Right cardiac atrium (tissue), 5 donors: ENCODE measurements at places on chromosomes 1 and 21. TPM values are rescaled to one million over a fixed set of nuclear protein-coding genes. Genes with fewer than 3 reads are reported as not detected.

DNA sequence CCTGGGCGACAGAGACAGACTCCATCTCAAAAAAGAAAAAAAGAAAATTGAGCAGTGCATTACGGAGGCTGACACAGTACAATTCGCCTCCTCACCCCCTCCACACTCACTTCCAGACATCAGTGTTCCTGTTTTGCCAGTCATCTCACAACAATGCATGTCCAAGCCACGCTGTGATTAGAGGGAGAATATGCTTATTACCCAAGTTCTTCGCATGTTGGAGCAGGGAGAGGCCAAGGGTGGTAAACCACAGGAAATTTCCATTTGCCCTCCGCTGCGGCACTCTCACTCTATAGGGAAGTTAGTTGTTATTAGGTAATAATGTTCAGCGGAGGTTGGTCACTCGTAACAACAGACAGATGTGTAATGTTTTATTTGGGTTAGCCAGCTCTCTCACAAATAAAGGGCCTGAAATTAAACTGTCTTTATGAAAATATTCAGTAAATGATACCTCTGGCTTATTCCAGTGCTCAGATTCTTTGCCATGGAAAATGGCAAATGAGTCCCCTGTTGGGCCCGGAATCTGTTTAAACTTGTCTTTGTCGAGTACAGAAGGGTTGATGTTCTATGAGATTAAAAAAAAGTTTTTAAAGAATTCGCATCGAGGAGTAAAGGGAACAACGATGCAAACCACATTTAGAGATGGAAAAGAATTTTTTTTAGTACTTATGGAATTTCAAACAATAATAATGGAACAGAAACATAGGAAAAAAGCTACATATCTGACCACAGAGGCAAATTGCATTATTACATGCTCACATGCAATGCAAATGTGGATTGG lies 33.1 kb downstream of the KCNJ15 start:
- DNase-seq, result peak; percentile 23

GRCh38 chr1:22101995-22102394 lies 40.9 kb downstream of the WNT4 start:
- DNase-seq, result no peak

- no peak for DNase-seq
These were observed 75.1 kb upstream of the RBM34 start for GRCh38 chr1:235236128-235236527.

- DNase-seq, result no peak
These were observed 1.7 kb downstream of the CNTN2 start for GRCh38 chr1:205044741-205045140.

DNA sequence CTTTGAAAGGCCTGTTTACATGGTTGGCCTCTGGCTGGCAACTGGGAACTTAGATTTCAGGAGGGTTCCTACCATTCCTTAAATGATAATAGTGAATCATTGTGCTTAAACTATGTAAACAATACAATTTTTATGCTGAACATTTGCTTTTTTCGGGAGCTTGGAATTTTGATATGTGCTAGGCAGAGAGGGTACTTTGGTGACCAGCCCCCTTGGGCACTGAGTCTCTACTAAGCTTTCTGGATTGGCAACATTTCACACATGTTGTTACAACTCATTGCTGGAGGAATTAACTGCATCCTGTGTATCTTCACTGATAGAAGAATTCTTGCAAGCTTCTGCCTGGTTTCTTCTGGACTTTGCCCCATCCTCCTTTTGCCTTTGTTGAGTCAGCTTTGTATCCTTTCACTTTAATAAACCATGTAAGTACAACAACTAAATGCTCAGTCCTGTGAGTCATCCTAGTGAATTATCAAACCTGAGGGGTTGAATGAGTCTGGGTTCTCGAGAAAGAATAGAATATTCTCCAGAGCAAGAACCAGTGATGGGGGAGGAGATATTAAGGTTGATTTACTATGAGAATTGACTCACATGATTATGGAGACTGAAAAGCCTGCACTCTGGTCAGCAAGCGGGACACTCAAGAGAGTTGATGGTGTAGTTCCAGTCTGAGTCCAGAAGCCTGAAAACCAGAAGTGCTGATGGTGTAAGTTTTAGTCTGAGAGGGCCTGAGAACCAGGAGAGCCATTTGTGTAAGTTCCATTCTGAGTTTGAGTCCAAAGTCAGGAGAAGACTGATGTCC lies 3.1 kb upstream of the SLC16A4 start:
- DNase-seq, result no peak

The SLC30A2 gene
- total RNA-seq, result 0.37 TPM

The ZYG11B gene
- 53.2 TPM for total RNA-seq

The LRRC71 gene
- not detected for total RNA-seq
